Kasumi-1 (cell line): ENCODE measurements at places on chromosomes 4 and X.
A peak's percentile ranks its signal among the peaks of the same experiment; 100 is the strongest.

DNA sequence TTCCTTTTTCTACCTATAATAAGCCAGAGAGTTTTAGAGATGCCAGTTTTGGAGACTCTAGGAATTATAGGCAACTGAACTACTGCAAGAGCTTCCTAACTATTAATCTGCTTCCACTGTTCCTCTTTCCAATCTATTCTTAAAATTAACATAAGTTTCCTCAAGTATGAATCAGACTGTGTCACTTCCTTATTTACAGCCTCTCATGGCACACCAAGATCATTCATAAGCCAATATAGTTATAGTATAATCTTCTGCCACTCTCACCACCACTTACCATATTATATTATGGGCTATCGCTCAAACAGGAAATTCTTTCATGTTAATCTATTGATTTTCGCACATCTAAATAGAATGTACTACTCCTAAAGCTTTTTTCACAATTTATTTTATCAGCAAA, 383.5 kb downstream of the STPG2 start:
- DNase-seq, result peak; percentile 5

DNA sequence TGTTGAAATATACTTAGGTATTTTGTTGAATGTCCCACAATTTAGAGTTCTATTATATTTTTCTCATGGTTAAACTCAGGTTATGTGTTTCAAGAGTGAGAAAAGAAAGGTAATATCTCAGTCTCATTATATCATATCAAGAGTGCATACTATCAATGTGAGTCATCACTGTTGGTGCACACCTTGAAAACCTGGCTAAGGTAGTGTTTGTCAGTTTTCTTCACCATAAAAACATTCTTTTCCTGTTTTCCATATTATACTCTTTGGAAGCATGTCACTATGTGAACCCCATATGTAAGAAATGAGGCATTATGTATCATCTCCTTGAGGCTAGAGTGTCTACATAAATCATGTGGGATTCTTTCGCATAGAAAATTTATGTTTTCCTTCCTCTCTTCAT, 307.6 kb upstream of the CTSO start:
- no peak for DNase-seq

DNA sequence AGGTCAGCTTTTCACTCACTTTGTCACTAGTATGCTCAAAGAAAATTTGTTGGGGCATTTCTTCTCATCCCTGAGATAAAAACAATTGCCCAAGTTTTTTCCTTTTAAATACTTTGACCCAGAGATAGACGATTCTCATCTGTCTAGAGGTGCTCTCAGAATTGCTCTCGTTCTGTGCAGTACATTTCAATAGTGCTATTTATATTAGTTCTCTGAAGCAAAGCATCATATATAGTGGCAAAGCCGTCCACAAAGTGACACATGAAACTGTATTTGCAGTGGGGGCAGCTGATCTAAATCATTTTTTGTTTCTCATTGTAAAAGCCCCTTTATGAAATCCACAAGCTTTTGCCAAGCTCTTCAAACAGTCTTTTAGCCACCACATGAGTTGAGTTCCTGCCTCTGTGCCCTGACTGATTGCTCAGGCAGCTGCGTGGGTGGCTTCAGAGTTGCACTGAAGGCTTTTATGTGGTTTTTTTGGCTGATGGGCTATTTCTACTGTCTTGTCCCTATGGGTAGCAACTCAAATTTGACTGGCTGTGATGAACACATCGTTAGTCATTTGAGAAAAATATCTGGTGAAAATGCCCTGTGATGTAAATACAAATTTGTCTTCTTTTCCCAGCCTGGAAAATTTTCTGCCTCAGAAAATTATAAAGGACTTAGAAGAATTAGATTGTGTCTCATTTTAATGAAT, 119.1 kb upstream of the OTUD4 start:
- DNase-seq, result peak; percentile 44

GRCh38 chr4:26609391-26609790, 25.5 kb downstream of the TBC1D19 start:
- no peak for DNase-seq

DNA sequence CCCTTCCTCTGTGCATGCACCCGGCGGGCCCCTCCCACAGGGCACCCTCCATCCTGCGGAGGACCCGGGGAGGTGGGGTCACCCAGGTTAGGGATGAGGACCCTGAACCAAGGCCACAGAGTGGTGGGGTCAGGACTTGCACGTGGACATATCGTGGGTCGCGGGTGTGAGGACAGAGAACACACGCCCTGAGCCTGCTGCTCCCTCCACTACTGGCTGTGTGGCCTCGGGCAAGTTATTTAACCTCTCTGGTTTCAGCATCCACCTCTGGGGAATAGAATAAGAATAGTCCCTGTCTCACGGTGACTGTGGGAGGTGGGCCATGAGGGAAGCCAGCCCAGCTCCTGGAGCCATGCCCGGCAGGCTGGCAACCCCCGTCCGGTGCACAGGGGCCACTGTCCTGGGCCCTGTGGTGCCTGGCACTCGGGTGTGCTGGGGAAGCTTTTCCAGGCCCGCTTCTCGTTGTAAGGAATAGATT, 5.1 kb downstream of the PSAPL1 start:
- DNase-seq, result no peak

- no peak for DNase-seq
Measured at GRCh38 chrX:150902434-150903109, 4.1 kb upstream of the CD99L2 start.

DNA sequence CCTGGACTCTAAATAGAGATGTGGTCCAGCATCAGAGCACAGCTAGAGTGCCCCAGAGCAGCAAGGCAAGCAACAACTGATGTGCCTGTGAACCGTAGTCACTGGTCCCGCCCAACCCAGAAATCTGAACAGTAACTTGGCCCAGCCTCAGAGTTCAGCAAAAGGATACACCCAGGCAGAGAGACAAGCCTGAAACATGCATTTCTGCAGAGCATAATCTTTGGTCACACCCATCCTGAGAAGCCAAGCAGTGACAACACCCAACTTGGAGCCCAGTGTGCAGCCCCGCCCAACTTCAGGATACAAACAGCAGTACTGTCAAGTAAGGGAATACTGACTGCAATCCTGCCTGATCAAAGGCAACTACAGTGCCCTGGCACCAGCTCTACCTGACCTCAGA, 78.9 kb downstream of the CCDC160 start:
- no peak for DNase-seq

- DNase-seq, result peak; percentile 48
Measured at GRCh38 chr4:88204882-88205281, 46.4 kb upstream of the ABCG2 start.
